ENCODE measurements at places on chromosomes 4 and X.

DNA sequence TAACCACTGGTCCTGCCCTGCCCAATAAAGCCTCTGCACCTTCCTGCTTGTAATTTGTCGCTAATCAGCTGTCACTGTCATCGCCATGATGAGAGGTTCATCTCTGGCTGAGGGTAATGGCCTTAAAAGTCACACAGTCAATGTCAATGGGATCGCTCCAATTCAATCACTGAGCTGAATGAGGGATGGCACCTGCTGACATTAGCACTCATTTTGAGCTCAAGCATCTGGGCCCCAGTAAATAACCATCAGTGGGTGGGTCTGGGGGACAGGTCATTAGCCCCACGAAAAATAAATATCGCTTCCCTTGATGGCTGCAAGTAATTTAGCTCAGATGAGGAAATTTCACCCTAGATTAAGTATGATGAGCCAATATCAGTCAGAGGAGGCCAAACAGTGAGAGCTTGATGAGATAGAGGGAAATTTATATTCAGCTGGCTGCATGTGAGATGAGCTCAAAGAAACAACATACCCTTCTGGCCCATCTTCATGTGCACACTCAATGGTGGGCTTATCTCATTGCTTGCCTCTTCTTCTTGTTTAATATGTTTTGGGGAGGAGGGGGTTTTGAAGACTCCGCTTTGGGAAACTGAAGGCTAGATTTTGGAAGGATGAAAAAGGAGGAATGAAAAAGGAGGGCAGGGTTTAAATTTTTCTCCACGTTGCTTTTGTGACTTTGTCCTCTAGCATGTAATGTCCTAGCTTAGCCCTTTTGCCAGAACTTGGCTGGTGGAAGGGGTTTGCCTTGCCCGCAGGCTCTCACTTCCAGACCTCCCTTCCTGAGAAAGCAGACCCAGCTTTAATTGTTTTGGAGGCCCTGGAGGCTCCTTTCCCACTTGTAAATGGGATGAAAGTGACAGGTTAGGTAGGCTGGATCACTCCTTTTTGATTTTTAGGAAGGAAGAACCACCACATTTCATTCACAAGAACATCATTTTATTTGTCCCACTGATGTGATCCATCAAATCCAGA, 84.8 kb upstream of the PAQR3 start:
- DNase-seq, result no peak

DNA sequence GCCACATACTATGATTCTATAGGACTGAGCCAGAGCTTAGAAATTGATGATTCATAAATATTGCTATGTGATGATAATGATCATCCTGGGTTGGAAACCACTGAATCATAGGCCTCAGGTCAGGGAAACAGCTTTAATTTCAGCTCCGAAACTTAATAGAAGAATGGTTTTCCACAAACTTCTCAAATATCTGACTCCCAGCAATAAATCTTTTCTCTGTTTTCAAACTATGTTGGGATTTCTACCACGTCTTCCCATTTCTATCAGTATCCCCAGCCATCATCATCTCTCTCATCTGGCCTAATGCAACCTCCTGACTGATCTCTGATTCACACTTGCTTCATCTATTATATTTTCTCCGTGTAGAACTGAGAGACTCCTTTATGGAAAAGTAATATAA, 521.8 kb upstream of the AGA start:
- DNase-seq, result no peak

GRCh38 chrX:152941328-152942076, 43.6 kb downstream of the ZNF185 start:
- peak; percentile 92 for DNase-seq

DNA sequence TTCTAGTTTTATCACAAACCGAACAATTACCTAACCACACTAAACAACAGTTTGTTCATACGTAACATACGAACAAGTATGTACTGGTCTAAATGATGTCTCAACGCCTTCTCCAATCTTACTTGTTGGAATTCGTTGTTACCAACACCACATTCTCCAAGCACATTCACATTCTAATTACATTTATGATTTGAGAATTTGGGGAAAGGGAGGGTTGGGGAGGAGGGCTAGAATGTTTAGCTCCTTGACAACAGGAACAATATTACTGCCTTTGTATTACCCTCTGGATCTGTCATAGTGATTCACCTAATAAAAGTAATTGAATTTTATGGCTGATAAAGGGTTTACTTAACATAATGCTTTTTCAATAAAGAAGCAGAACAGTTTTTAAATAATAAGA, 24.4 kb downstream of the LCORL start:
- no peak for DNase-seq

DNA sequence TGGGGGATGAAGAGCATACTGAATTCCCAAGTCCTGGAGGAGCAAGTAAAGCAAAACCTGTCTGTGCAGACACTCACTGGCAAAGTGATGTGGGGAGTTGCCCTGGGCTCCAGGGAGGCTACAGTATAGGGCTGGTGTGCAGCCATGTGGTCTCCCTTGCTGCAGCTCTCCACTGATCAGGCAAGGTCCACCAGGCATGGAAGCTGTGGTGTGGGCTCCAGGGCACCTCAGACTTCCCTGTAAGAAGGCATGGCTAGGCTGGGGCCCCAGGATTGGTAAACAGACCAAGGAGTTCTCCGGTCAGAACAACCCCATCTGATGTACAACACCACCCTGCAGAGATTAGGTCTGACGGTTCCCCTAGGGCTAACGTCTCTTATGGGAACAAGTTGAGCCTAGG, 241.9 kb upstream of the NDST4 start:
- no peak for DNase-seq

DNA sequence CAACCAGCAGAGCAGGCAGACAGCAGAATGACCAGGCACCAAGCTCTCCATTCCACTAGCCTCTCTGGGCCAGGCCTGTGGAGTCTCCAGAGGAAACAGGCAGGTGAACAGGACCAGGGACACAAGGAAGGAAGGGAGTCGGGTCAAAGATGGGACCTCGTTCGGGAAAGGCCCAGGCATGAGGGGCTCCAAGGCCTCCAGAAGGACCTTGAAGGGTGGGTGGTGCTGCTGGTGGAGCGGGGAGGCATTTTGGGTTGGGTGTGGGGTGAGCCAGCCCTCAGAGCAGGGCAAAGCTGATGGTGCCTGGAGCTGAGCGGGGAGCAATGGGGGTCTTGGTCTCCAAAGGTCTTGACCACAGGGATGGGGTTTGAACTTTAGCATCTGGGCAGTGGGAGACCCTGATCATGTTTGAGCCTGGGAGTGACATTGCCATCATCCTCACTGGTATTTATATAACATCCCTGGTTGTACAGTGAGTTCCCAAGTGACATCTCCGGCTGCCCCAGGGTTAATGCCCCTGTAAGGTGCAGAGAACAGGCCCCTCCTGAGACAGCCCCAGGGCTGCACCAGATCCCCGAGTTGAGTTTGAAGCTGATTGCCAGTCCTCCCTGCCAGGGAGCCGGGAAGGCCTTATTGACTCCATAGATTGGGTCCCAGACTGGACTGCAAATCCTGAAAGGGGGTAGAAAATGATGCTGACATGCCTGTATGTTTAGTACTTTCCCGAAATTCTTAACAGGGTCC, 52.7 kb downstream of the PSAPL1 start:
- no peak for DNase-seq

GRCh38 chr4:165774326-165774725, 98.7 kb upstream of the TLL1 start:
- no peak for DNase-seq

DNA sequence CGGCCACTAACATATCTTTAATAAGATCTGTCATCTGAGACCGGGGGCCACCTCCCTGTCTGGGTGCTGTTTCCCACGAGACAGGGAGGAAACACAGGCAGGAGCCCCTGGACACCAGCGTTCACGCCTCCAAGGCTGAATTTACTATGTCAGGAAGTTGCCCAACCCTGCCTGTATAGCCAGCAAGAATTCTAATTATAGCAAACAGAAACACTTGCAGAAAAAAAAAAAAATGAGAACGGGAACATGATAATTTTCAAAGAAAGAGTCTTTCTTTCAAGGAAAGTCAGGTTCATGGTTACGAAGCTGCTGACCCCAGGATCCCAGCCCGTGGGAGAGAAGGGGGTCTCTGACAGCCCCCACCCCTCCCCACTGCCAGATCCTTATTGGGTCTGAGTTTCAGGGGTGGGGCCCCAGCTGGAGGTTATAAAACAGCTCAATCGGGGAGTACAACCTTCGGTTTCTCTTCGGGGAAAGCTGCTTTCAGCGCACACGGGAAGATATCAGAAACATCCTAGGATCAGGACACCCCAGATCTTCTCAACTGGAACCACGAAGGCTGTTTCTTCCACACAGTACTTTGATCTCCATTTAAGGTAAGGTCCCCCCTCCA, at the start of gene IL3RA:
Gene IL3RA (plus strand): TSS at position 455 of the 613 bp plus-strand sequence. CDS start 4,981 bp downstream, outside the sequence.
- DNase-seq, result no peak

DNA sequence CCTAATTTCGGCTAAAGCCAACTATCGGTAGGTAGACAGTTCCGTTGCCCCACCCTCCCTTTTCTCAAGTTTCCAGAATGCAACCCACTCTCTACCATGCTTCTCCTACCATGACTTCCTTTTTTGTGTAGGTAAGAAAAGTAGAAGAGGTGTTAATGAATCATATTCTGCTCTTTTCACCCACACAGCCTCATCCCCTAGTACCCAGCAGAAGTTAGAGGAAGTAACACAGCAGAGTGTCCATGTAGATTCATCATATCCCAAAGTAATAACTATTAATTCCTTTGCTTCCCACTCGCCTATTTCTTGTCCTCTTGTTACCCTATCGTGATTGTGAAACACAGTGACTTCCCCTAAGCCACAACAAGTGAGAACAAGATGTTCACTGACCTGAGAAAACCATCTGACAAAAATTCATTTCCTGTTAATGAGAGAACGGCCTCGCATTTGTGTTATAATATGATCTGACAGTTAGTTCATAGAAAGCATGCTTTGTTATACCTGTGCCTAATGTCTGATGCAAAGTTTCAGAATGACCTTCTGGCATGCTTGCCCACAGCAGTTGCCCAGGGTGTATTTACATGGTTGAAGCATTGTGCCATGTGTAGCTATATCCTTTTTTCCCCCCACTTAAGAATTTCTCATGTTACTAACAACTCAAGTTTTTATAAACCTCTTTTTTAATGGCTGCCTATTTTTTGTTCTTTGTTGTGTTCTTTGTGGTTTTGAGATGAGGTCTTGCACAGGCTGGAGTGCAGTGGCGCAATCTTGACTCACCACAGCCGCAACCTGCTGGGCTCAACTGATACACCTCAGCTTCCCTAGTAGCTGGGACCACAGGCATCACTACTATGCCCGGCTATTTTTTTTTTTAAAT, 185.6 kb downstream of the RAP1GDS1 start:
- DNase-seq, result no peak

DNA sequence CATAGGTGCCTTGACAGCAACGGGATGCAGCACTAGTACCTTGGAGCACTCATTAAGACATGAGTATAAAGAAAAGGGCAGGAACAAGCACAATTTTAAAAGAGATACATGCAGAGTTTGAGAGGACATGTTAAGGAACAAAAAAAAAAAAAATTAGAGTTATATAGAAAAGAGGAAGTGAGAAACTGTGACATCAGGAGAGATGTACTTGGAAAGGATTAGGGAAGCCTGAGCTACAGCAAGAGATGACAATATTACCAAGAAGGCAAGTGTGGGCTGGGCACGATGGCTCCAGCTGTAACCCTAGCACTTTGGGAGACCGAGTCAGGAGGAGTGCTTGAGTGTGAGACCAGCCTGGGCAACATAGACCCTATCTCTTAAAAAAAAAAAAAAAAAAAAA, 37.4 kb downstream of the GPR143 start:
- no peak for DNase-seq

DNA sequence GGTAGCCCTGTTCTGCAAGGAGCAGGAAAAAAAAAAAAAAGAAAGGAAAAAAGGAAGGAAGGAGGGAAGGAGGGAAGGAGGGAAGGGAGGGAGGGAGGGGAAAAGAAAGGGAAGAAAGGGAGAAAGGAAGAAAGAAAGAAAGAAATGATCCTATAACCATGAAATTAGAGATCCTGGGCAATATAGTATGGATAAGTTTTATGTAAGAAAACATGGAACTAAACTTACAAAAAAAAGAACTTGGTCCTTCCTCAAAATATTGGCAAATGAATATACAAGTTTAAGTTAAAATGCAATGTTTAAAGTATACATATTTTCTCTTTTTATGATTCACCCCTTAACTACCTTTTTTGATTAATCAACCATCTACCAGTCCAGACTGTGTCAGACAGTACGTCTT, 18.9 kb downstream of the BBS7 start:
- DNase-seq, result no peak

GRCh38 chr4:46839128-46839527, 69.9 kb downstream of the COX7B2 start:
- DNase-seq, result no peak

- no peak for DNase-seq
These were observed 48.2 kb upstream of the TLR2 start for GRCh38 chr4:153635846-153636245.

- DNase-seq, result peak; percentile 89
These were observed 477.1 kb downstream of the DTHD1 start for GRCh38 chr4:36758312-36759178.

DNA sequence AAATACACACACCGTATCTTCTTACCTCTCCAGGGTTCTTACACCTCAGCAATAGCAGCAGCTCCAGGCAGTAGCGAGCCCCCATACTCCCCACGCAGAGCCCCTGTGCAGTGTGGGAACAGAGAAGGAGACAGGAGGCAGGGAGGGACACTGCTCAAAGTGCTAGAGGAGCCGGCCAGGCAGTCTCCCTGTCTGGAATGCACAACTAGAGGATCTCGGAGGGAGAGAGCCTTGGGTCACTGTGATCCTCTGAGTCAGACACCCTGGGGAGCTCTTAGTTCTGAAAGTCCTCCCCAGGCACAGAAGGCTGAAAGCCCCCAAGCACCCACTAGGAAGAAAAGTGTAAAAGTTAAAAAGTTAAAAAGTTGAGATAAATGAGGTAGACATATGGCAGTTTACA, 16.0 kb downstream of the AMELX start:
- no peak for DNase-seq

DNA sequence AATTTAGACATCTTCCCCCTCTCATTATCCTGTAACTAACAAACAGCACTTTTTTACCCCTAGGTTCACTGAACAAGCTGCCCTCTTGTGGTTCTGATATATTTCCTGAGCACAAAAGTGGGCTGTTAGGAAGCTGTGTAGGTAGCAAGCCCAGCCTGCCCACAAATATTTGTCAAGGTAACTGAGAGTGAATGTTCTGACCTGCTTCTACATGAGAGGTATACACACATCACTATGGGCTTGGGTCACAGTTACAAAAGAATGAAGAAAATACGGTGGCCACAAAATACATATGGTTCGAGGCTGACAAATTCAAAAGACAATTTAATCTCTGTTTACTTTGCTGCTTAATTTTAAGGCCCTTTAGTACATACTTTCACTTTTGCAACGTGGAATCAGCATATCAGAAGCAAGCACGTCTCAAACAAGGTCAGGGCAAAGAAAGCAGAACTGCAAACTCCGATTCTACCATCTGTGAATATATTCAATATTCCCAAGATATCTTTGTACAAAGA, 78.7 kb downstream of the RBM47 start:
- peak; percentile 13 for DNase-seq

All from NCI-H460 (cell line).